ENCODE measurements at places on chromosomes 4 and X.

GRCh38 chr4:92265021-92265420 is 38.7 kb upstream of the GRID2 start:
- no peak for DNase-seq

GRCh38 chrX:107153005-107153404 is 34.4 kb upstream of the RBM41 start:
- no peak for DNase-seq

DNA sequence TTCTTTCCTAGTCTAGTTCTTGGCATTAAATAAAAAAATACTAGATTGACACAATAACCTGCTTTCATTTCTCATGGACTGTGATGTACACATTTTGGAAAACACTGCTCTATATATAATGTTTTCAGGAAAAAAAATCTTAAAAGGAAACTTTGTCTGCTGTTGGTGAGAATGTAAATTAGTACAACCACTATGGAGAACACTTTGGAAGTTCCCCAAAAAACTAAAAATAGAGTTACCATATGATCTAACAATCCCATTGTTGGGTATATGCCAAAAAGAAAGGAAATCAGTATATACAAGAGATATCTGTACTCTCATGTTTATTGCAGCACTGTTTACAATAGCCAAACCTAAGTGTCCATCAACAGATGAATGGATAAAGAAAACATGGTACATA is 202.3 kb downstream of the PPP3CA start:
- DNase-seq, result no peak

DNA sequence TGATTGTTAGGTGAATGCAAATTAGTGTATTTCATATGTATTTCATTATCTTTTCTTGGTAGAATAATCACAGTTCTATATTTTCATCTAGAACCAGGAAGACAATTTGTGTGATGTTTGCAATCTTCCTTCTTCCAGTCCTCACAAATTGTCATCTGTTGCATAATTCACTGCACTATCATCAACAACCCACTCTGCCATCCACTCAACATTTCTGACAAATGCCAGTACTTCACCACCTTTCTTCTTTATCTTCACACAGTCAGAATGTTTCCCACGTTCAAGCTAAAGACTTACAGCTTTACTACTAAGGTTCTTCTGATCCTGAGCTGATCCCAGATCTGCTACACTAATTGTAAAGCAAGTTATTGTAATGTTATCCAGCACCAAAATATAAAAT is 107.8 kb downstream of the IQCM start:
- DNase-seq, result no peak

GRCh38 chrX:2583194-2584162 is 82.7 kb upstream of the DHRSX start:
- DNase-seq, result no peak

GRCh38 chrX:40996886-40997530 is 88.2 kb upstream of the USP9X start:
- DNase-seq, result peak; percentile 31

DNA sequence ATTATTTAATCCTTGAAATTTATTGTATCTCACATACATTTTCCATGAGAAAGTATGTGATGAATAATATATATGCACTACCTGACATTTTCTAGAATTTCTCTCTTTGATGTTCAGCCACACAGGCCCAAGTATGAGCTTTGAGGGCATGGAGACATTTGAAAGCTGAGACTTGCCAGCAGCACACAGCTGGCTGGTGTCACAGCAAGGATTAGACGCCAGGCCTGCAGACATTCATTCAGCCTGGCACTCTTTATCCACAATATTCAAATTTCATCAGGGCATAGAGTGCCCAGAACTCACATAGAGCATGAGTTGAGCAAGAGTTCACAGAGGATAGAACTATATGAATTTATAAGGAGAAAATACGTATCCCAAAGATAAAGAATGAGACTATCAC is 74.0 kb downstream of the GRIA2 start:
- no peak for DNase-seq

- no peak for DNase-seq
Measured at GRCh38 chr4:152168987-152169616, 366.8 kb downstream of the FBXW7 start.

GRCh38 chr4:150023489-150023888 is 54.8 kb upstream of the DCLK2 start:
- no peak for DNase-seq

DNA sequence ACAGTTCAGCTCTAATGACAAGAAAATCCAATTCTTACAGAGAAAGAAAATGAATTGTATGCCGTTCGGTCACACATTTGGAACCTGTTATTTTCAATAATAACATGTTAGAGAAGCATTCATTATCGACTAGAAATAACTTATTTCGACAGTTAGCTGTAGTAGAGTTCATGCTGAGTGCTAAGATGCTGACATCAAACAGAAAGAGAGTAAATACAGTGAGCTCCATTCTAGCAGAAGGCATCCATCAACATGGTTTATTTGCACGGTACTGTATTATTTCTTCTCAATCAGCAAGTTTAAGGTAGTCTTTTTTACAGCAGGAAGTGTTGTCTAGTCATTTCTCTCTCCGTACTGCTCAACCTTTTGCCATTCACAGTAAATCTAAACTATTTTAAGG is 732.1 kb downstream of the STIM2 start:
- no peak for DNase-seq

GRCh38 chrX:97168646-97169045 is 284.9 kb downstream of the RPA4 start:
- no peak for DNase-seq

DNA sequence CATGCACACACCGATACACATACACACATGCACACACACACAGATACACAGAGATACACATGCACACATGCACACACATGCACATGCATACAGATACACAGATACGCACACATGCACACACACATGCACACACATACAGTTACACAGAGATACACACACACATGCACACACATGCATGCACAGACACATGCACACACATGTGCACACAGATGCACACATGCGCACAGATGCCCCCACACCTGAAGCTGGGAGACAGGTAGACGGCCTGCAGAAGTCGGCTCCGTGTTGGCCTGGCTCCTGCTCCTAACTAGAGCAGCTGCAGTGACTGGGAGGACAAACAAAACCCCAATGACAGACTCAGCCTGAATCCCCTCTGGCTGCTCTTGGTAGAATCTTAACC is 46.8 kb downstream of the PSAPL1 start:
- no peak for DNase-seq

- no peak for DNase-seq
Measured at GRCh38 chr4:64718091-64718490, 308.8 kb upstream of the TECRL start.

DNA sequence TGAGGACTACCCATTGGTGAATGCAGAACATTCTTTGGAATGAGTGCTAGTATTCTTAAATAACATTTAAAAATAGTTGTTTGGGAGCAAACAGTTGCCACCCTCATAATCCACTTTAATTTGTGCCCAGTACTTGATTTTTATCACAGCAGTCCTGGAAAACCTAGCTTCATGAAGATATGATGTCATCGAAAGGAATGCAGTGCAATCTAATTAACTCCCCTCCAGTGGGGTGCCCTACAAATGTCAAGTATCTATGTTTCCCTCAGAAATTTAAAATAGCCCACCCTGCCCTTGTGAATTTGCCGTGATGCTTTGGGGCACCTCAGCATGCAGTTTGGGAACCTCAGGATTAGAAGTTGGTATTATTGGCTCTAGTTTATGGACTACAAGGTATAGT is 5.4 kb downstream of the RAB9A start:
- no peak for DNase-seq

DNA sequence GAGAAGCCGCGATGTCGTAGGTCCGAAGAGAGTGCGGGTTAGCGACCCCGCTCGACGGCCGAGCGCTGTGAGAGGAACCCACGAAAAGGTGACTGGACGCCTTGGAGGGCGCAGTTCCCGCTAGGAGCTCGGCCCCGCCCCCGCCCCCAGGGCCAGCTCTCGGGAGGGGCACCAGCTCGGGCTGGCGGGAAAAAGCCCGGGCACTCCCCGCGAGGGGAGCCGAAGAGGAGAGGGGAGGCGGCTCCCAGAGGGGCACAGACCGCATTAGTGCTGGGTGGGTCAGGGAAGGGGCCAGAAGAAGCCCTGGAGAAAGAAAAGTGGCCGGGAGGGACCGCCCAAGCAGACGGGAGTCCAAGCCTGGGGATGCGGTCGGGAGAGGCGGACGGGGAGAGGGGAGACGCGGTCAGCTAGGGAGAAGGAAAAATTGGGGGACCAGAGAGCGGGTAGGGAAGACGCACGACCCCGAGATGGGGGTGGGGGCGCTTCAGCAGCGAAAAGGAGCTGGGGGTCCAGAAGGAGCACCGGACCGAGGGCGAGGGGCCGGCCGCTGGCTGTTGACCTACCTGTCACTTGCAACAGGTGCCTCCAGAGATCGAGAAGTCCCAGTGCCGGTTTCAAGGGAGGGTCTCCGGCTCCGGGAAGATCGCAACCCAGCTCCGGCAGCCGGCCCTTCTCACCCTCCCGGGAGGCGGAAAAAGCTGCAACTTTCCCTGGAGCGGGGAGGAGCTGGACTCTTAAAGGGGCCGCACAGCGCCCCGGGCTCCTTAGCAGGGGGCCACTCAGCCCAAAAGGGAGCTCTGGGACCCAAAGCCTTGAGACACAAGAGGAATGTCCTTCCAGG is at the start of gene SYTL4:
Gene SYTL4 (minus strand): TSS at position 681 of the 841 bp plus-strand sequence. CDS start 30,084 bp downstream, outside the sequence.
- no peak for DNase-seq

DNA sequence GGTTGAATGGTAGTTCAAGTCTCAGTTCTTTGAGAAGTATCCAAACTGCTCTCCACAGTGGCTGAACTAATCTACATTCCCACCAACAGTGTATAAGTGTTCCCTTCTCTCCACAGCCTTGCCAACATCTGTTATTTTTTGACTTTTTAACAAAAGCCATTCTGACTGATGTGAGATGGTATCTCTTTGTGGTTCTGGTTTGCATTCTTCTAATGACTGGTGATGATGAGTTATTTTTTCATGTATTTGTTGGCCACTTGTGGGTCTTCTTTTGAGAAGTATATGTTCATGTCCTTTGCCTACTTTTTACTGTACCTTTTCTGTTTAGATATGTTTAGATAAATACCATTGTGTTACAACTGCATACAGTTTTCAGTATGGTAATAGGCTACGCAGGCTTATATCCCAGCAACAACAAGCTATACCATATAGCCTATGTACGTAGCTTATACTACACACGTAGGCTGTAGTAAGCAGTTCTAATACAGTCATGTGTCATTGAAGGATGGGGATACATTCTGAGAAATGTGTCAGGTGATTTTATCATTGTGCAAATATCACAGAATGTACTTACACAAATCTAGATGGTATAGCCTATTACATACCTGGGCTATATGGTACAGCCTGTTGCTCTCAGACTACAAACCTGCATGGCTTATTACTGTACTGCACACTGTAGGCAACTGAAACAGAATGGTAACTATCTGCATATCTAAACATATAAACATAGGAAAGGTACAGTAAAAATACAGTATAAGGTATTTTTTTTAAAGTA is 28.1 kb downstream of the KLHL8 start:
- no peak for DNase-seq

- no peak for DNase-seq
Measured at GRCh38 chr4:48680848-48681568, 99.1 kb downstream of the FRYL start.

Data from HFF-Myc (cell line).